ENCODE measurements at places on chromosomes 5 and 9.

DNA sequence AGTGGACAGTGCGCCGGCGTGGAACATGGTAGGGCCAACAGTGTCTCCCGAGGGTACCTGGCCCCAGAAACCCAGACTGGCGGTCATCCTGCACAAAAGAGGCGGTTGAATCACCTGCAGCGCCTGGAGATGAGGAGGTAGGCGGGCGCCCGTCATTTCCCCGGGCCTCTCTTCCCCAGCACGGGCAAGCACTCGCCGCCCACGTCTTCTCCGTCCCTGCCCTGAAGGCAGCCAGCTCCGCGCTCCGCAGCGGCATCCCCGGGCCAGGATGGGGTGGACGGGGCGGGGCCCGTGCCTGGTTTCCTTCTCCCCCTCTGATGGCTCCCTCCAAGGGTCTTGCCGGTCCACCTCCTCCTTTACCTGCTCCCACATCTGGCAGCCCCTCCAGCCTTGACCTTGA lies 27.1 kb upstream of the N4BP3 start:
- no peak for DNase-seq

DNA sequence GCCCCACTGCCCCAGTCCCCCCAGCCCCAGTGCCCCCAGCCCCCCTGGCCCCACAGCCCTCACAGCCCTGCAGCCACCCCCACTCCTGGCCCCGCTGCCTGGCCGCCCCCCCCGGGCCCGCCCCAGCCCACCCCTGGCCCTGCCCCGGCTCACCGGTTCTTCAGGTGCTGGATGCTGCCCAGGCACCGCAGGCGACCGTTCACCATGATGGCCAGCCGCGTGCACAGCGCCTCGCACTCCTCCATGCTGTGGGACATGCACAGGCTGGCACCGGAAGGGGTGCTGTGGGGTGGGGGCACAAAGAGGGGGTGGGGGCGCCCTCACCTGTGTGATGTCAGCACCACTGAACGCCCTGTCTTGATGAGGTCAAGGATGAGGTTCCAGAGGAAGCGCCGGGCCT lies 12.8 kb upstream of the CLIC3 start:
- no peak for DNase-seq

GRCh38 chr9:90296539-90296938 lies 346.1 kb downstream of the DIRAS2 start:
- DNase-seq: no peak

DNA sequence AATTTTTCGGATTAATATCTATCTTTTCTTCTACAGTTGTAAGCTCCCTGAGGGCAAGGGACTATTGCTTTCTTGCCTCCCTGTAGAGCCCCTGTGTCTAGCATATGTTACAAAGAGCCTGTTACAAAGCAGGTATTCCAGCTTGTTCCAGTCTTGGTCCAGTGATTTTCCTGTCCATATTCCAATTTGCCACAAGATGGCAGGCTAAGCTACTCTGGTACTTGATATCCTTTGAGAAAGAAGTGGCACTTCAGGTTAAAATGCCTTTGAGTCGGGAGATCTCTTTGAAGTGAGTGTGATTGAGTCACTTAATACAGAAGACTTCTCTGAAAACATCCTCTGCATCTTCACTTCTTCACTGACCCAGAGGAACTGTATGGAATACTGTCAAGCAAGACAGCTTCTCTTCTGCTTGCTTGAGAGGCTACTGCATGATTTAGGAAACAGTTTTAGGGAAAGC lies 24.5 kb downstream of the CAVIN4 start:
- DNase-seq: peak; percentile 61

DNA sequence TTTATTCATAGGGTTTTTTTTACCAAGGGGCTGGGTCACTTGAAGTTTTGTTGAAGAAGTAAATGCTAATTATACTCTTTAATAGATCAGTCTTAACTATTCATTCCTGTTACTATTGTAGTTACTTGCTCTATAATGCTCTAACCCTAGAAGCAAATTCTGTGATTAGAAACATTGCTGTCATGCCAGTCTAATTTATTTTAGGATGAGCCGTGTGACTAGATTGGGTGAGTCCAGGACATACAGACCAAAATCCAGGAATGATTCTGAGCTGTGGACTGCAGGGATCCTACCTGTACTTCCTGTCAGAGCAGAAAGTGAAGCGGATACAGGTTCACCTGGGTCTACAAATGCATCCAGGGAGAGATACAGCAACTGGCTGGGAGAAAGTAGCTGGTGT lies 757 bp upstream of the CCDC192 start:
- no peak for DNase-seq
